ENCODE measurements at places on chromosomes 1 and 21.
A peak's percentile ranks its signal among the peaks of the same experiment; 100 is the strongest.

DNA sequence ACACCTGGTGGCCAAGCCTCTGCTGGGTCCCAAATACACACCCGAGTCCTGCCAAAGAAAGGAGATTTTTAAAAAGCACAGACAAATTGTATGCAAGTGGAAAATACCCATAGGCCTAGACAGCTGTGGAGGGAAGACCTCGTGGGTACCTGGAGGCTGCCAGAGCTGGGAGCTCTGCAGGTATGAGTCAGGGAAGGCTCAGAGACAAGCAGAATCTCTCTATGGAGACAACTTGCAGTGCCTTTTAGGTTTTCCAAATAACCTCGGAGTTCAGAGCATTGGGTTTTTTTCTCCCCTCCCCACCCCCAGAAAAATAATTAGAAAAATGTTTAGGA is 127.7 kb downstream of the EDEM3 start:
- no peak for DNase-seq

DNA sequence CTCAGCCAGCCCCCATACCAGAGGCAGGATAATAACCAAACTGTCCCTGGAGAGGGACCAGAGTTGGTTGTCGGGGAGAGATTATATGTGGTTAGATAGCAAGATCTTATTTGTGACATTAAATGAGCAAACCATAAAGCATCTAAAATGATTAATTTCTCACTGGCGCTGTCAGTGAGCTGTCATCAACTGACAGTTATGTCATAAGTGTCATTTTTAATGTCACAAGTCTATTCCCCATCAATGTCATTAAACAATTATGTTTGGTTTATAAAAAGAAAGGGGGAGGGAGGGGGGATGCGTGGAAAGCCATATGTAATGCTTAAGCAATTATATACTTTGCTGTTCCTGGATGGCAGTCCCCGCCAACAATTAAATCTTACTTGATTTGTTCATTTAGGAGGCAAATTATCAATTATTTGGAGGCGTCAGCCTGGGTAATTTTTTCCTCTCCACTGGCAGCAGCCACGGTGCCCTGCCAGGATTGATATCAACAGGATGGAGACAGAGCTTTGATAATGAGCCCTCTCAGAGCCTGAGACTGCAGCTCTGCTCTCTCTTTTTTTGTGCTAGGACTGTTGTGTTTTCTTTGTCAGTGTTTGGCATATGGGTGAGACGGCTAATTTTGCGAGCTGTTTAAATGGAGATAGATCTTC is 333.6 kb upstream of the CAMK1G start:
- DNase-seq = no peak

DNA sequence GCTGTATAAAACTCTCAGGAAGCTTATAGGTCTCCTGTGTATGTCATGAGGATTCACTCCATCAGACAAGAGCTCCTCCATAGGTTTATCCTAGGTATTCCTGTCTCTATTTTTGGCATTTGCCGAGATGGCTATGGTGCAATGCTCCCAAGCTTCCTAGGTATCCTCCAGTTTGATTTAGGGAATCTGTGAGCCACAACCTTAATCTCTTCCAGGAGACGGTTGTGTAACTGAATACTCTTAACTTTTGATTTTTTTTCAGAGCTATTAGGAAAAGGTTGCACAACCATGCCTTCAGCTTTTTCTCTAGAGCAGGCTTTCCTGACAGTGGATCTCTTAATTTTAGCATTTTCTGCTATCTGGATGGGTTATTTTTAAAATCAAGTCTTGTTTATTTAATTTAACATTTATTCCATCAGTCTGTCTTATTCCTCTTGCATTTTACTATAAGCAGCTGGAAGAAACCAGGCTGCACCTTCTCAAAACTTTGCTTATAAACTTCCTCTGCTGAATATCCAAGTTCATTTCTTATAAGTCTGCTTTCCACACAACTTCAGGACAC is 69.4 kb upstream of the BACE2 start:
- DNase-seq = no peak

DNA sequence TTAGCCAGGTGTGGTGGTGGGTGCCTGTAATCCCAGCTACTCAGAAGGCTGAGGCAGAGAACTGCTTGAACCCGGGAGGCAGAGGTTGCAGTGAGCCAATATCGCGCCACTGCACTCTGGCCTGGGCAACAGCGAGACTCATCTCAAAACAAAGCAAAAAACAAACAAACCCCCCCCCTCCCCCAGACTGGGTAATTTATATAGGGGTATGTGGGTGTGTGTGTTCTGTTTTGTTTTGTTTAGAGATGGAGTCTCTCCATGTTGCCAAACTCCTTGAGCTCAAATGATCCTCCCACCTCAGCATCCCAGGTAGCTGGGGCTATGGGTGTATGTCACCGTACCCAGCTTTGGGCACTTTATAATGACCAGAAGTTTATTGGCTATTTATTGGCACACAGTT is 73.6 kb downstream of the SLC27A3 start:
- DNase-seq = no peak

DNA sequence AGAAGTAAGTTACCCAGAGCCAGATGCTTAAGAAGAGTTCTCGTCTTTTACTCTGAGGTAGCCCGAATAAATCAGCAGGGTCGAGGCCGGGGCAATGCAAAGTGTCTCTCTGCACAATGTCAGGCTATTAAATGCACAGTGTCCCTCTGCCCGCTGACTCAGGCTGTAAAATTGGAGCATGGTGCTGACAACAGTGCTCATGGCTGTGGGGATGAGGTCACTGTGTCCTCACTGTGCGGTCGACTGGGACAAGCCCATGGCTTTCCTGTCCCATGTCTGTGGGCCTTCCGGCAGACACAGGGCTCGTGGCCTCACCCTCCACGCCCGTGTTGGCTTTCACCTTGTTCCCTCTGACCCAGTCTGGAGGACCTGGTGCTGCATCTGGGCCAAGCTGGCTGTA is 14.6 kb upstream of the SLC2A1 start:
- DNase-seq = no peak

- no peak for DNase-seq
Observed at GRCh38 chr1:201024625-201024998, 1.1 kb upstream of the KIF21B start.

- DNase-seq = peak; percentile 79
Observed at GRCh38 chr1:226677027-226678020, 61.8 kb downstream of the ITPKB start.

DNA sequence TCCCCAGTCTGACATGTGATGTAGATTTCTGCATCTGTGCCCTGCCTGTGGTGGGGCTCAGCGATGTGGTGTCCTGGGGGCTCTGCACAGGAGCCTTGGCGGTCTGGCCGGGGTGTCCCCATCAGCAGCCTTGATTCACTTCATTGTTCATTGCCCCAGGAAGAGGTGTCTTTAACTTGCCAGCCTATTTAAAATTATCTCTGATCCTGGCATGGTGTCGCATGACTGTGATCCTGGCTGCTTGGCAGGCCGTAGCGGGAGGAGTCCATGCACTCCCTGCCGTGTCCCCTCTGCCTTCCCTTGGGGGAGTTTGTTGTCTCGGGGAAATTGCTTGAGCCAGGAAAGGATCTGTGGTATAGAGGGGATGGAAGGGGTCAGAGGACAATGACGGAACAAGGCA is 59.9 kb downstream of the TRIM11 start:
- DNase-seq = peak; percentile 13

- DNase-seq = no peak
Observed at GRCh38 chr1:218521414-218522169, 176.5 kb downstream of the TGFB2 start.

GRCh38 chr1:150780510-150780909 is 14.9 kb upstream of the CTSS start:
- DNase-seq = no peak

GRCh38 chr1:197333041-197333440 is 65.0 kb downstream of the CRB1 start:
- no peak for DNase-seq

DNA sequence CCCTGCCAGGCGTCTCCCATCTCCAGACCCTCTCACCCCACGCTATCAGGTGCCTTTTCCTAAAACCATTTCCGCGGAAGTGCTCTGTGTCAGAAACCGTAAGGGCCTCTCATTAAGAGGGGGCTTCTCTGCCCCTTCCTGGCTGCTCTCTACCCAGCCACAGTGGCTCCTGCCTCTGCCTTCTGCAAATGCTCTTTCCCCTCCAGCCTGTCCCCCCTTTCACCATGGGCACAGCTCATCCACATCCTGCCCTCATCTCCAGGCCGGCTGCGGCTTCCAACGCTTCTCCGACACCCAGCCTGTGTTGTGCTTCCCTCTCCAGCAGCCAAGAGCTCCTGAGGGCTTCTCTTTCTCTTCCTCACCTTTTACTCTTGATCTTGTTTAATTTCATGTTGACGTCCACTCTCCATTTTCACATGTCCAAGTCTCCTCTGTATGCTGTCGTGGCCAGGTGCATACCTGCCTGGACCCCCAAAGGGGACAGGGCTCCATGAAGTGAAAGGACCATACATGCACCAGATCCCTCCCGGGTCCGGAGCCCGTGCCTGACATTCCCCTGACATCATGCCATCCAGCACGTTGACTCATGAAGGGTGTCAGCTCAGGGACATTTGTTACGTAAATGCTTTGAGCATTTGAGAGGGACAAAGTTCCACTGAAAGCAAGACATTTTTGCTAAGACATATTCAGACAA is 306.5 kb downstream of the AJAP1 start:
- no peak for DNase-seq

- DNase-seq = no peak
Observed at GRCh38 chr1:180734366-180734765, 102.5 kb downstream of the XPR1 start.

GRCh38 chr1:147062956-147063355 is 109.3 kb downstream of the PRKAB2 start:
- DNase-seq = no peak

DNA sequence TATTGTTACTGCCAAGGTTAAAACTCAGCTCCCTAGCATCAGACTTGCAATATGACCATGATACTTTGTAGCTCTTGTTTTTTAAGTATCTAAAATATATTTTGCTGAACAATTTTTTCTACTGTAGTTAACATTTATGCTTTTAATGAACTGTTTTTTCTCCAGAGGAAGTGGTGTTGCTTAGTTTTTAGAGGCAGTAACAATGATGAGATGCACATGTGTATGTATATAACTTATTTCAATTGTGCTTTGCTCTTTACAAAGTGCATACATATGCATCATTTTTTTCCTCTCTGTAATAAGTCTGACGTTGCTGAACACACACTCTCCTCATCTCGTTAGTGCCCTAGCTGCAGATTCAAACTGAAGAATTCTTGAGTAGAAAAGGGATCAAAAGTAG is 418.8 kb downstream of the ZP4 start:
- DNase-seq = no peak

DNA sequence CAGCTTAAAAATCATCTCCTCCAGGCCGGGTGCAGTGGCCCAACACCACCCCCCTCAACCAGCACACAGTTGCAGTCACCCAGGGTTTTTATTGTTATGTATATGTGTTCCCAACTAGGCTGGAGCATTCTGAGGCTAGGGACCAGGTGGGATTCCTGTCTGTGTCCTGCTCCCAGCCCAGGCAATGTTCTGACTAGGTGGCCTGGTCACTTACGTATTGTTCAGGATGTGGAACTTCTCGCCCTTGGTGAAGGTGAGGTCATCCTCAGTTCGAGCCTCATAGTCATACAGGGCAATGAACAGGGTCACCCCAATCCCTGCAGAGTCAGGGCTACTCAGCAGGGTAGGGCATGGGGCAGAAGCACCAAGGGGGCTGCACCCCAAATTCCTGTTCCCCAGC is 12.2 kb downstream of the FGR start:
- peak; percentile 78 for DNase-seq

DNA sequence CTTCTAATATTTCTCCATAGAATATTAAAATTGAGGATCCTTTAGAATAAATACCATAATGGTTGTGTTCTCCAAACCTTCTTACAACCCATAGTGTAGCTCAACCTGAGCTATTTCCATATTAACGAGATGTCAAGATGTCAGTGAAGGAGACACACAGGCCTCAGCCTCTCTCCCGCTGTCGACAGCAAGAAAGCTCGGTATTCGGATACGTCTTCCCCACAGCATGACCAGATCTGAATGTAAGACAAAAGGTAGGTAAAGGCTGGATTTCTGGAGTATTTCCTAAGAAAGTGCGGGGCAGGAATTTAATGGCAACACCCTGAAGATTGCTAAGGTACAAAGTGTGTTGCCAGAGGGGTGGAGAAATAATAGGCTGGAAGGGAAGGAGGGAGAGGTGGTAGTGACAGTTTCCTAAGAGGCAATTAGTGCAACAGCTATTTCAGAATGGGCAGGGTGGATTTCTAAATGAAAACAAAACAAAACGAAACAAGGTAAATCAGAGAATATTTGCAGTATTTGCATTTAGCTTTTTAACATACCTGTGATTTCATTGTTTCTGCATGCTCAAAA is 1.7 kb downstream of the ADSS2 start:
- DNase-seq = no peak

GRCh38 chr1:28369371-28370238 is at the start of gene PHACTR4:
TSS of gene PHACTR4 (plus strand) at chr1:28369740. CDS start at chr1:28407448, 37,708 bp downstream.
- peak; percentile 94 for DNase-seq

GRCh38 chr1:52204696-52205095 is 62.8 kb downstream of the ZFYVE9 start:
- DNase-seq = no peak

DNA sequence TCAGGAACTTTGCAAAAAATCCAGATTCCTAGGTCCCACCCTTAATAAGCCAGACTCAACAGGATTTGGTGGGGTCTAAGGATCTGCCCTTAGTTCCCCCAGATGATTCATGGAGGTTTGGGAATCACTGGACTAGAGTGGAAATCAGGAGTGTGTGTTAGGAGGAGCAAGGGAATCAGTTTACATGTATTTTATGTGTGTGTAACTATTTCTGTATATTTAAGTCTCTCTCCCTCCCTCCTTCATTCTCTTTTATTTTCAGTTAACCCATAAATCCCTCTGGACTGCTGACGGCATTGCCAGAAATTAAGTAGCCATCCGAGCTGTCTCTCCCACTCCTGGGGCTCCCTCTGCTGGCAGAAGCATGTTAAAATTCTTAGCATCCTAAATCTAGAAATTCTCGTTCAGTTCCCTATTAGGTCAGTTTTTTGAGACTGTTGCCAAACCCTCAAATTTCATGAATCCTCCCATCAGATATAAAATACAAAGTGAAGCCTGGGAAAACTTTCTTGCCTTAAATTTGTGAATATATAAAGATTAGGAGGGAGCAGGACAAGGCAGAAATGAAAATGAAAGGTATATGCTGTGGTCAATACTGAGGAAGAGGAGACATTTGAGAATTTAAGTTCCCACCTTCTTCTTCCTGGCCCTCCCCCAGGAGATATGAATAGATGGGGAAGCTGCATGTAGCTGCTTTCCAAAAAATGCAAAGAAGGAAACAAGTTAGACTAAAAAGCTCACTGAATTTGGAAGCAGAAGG is 11.7 kb upstream of the HSD11B1 start:
- peak; percentile 79 for DNase-seq

DNA sequence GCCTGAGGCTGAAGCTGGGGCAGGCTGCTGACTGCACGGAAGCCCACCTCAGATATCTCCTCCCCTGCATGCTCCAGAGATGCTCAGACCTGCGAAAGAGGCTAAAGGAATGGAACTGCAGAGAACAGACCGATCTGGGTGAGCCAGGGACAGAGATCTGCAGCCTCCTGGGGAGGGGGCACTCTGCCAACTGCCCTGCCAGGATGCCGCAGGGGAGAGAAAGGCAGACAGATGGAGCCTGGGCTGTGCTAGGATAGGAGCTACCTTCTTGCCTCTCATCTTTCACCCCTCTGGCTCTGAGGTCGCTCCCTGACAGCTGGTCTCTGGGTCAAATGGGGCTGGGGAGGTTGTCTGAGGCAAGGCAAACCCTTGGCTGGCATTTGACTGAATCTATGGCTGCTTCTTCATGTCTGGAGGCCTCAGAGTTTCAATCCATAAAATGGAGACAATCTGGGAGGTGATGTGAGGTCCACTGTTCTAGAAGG is 238.2 kb downstream of the GRIK3 start:
- DNase-seq = no peak

GRCh38 chr1:46019348-46019747 is 113.1 kb downstream of the PIK3R3 start:
- DNase-seq = no peak
